B cell (primary cell): ENCODE measurements at places on chromosomes 4 and X. TPM values are rescaled to one million over a fixed set of nuclear protein-coding genes. Genes with fewer than 3 reads are reported as not detected.

DNA sequence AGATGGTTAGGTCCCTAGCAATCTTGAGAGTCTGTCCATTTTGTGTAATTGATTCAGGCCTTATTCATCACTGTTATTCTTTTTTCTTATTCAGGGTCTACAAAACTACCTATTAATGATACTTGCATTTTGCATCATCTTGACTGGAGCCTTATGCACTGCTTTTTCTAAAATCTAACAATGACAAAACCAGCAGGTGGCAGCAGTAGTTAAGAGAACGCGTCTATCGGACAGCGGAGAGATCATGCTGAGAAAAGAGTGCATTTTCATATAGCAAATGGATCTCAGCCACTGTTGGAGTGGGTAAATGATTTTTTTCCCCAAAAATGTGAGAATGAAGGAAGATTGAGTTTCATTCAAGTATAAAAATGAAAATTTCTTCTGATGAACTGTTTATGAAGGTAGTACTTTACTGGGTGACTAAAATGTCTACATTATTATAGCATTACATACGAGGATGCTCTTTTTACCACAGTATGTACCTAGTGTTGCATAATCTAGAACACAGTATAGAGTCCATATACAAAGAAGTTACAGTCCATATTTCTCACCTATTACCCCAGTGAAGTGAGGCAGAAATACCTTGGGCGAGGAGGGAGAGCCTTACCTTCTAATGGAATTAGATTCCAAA is 43.2 kb downstream of the TMEM144 start:
- peak; percentile 45 for DNase-seq

GRCh38 chr4:151962138-151962823 is 201.5 kb upstream of the GATB start:
- no peak for DNase-seq

- no peak for DNase-seq
Measured at GRCh38 chr4:30005995-30006394, 714.2 kb upstream of the PCDH7 start.

Gene NAT8L
- 0.25 and 0.34 TPM in 2 replicates for total RNA-seq

GRCh38 chr4:112379306-112379705 is 82.1 kb downstream of the ALPK1 start:
- DNase-seq, result no peak

Gene PRSS12
- total RNA-seq, result not detected in 2 replicates

DNA sequence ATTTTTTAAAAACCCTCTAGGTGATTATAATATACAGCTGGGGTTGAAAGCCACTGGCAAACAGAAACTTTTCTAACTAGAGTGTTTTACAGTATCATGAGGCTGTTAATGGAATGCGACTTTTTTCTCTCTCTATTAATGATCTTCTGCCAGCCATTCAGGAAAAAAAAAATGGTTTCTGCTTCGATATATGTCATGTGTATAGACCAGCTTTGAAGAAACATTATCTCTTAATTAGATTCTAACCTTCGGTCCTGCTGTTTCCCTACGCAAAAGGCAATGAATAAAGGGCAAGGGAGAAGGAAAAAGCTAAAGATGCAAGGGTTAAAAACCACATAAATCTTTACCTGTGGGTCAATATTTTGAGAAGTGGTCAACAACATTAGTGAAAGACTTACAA is 1662.1 kb upstream of the TENM3 start:
- no peak for DNase-seq

Gene HSD17B13
- total RNA-seq, result 0.32 and 0.39 TPM in 2 replicates

- no peak for DNase-seq
Measured at GRCh38 chr4:153198719-153199118, 5.5 kb upstream of the TRIM2 start.

Gene BTK
- total RNA-seq, result 235 and 243 TPM in 2 replicates

DNA sequence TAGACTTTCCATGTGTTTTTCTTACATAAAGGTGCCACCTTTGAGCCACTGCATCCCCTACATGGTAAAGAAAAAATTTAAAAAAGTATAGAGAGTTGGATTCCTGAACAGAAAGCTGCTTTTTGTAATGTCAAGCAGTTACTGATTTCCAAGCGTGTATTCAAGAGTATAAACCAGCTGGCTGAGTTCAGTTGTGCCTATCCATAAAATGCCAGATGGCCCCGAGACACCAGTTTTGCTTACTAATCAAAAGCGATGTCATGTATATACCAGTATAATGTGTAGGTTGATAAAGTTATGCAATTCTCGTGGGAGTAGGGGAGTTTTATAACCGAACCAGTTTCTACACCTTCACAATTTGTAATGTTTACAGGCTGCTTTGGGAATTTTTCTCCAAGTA is 26.2 kb upstream of the PNPLA4 start:
- DNase-seq, result no peak

DNA sequence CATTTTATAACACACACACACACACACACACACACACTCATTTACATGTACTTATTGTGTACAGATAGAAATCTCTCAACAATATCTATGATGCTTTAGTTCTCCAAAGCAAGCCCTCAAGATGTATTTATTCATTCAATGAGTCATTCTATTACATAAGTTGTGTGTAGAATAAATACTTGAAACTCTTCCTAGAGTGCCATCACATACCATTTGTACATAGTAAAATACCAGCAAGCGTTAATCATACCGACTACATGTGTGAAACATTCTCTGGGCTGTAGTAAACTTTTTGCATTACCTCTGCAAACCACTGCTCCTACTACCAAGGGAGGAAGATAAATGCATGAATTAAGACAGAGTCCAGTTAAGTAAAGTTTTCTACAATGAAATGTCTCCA is 70.9 kb downstream of the EPHA5 start:
- no peak for DNase-seq

Gene PNMA6F
- total RNA-seq, result not detected in 2 replicates

- no peak for DNase-seq
Measured at GRCh38 chr4:125277790-125278189, 37.0 kb upstream of the FAT4 start.

- no peak for DNase-seq
Measured at GRCh38 chr4:133891011-133891410, 310.6 kb downstream of the PABPC4L start.
